Pancreas (tissue), 10 donors: ENCODE measurements at places on chromosomes 2 and 18.

DNA sequence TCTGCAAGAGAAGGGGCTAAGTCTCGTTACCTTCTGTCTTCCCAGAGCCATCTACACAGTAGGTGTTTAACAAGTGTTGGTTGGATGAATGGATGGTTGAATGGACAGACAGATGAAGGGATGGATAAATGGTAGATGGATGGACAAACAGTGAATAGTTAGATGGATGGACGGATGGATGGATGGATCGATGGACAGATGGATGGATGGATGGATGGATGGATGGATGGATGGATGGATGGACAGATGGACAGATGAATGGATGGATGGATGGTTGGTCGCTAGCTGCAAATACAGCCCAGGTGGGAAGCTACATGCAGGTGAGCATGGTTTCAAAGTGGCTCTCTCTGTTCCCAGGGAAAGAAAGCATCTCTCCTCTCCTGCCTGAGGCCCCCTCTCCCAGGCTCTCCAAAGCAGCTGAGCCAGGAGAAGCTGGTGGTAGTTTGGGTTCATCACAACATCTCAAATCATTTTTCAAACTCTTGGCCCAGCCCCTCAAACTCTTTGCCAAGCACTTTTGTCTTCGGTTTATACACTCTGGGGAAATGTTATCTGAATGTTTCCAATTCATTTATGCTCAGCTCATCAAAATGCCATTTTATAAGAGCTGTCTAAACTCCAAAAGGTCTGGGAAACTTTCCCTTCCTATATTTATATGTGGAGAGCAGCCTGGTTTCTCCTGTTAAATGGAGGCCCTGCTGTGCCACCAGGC, 192.7 kb downstream of the ANAPC1 start:
- DNase-seq = no peak

GRCh38 chr18:45874491-45875184, 49.2 kb downstream of the SIGLEC15 start:
- no peak for DNase-seq

GRCh38 chr2:54545702-54546450, 89.7 kb downstream of the SPTBN1 start:
- no peak for DNase-seq

- no peak for DNase-seq
Measured at GRCh38 chr2:64789466-64790320, 136.0 kb upstream of the SERTAD2 start.

GRCh38 chr2:219291910-219292490, 12.8 kb downstream of the DNAJB2 start:
- DNase-seq = no peak
